ENCODE measurements at places on chromosomes 6 and 20.

GRCh38 chr6:44415449-44415848 lies 27.9 kb downstream of the CDC5L start:
- DNase-seq = no peak

DNA sequence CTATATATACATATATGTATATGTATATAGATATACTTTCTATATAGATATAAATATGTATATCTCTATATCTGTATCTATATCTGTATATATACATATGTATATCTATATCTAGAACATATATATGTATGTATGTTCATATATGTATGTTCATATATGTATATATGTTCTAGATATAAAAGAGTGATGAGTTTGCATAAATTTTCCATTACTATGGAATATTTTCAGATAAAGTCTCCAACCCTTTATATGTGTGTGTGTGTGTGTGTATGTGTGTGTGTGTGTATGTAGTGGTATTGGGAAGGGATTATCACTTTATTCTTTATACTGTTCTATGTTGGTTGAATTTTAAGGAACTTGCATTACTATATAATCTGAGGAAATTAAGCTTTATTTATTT lies 33.3 kb downstream of the SYNE1 start:
- DNase-seq = no peak

DNA sequence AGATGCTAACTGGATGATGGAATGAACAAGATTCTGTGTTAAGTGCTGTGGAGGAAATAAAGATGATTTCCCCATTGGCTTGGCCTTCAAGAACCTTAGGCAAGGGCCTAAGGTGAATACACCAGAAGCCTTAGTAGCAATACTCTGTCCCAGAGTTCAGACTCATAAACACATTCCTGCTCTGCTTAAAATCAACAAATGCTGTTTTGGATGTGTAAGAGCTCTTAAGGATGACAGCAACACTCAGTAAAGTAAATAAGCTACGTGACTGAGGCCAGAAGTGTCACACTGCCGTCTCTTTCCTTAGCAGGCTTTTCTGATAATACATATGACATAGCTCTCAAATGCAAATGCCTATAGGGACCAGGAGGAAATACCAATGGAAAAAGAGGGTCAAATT lies 90.6 kb downstream of the EYA2 start:
- DNase-seq = no peak

- DNase-seq = no peak
Observed at GRCh38 chr6:79170431-79170830, 64.1 kb downstream of the HMGN3 start.

GRCh38 chr20:44457016-44457415 lies 18.7 kb upstream of the TTPAL start:
- DNase-seq = no peak

GRCh38 chr6:89184344-89184743 lies 32.8 kb downstream of the GABRR1 start:
- DNase-seq = no peak

- DNase-seq = no peak
Observed at GRCh38 chr6:40347571-40348011, 239.6 kb downstream of the LRFN2 start.

- no peak for DNase-seq
Observed at GRCh38 chr6:149249370-149250357, 67.8 kb upstream of the TAB2 start.

DNA sequence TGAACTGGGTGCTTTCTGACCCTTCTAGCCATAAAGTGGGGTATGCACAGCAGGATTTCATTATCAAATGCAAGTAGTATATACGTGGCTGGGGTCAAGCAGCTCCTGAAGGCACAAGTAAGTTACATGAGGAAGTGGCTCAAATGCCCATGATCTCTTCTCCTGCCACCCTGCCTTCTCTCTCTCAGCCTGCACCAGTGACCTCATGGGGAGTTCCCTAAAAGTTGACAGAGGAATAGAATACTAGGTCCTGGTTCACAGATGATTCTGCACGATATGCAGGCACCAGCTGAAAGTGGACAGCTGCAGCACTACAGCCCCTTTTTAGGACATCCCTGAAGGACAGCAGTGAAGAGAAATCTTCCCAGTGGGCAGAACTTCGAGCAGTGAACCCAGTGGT lies 282.0 kb downstream of the BCKDHB start:
- no peak for DNase-seq

GRCh38 chr6:38572186-38572813 lies 67.4 kb downstream of the BTBD9 start:
- DNase-seq = no peak

- no peak for DNase-seq
Observed at GRCh38 chr20:8909596-8909995, 159.3 kb upstream of the PLCB4 start.

- no peak for DNase-seq
Observed at GRCh38 chr20:58051367-58051766, 177.1 kb downstream of the ANKRD60 start.

DNA sequence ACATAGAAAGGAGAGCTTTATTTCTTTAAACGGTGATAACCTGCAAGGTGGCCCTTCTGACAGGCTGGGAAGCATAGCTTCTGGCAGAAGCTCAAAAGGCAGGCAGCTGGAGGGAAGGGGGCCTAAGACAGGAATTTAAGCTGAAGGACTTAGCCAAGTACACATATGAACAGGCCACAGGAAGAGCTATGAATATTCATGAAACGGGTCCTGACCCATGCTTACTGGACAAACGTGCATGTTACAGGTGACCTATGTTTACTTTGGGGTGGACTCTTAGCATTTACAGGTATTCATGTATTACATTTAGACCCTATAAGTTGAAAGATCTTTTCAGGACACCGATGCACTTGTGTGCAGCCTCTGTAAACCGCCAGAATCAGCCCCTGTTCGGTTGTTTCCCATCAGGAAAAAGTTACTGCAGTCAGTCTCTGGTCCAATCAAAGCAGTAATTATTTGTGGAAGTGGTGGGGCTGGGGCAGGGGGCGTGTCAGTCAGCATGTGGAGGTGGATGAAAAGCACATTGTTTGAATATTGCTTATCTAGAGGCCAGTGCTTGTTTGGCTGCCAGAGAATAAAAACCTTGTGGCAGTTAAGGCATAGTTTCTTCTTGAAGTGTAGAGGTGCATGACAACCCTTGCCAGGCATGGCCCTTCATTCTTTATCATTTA lies 2.9 kb upstream of the GZF1 start:
- no peak for DNase-seq

DNA sequence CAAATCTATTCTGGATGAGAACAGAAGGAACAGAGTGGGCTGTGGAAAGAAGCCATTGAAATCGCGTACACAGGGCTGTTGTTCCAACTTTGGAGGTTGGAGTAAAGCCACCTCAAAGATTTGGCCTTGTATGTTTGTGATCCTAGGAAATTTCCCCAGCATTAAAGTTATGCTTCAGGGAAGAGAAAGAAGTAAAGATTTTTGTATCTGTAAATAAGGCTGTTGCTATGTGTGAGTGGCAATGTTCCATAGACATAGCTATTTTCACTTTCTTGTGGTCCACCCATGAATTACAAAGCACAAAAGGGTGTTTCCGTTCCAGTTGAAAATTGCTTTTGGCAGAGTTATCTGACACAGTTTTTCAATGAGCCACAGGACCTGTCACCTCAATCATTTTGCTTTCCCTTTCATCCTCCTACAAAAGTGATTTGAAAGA lies 321.3 kb downstream of the TFAP2B start:
- no peak for DNase-seq

GRCh38 chr20:14957402-14957801 lies 620.0 kb upstream of the FLRT3 start:
- no peak for DNase-seq

All from stimulated activated CD4-positive, alpha-beta T cell treated with anti-CD3 and anti-CD28 coated beads, Interleukin-1b, Interleukin-23, amount 100 ng/mL, for 1 hour (primary cell).